Inflammatory macrophage (primary cell): ENCODE measurements at places on chromosomes 11 and 22.

- DNase-seq, result peak; percentile 92
Observed at GRCh38 chr22:29821291-29822016, 16.6 kb downstream of the ASCC2 start.

- DNase-seq, result no peak
Observed at GRCh38 chr11:114479331-114479730, 40.1 kb downstream of the REXO2 start.

GRCh38 chr11:126140926-126141280 is 70.5 kb downstream of the RPUSD4 start:
- no peak for DNase-seq

DNA sequence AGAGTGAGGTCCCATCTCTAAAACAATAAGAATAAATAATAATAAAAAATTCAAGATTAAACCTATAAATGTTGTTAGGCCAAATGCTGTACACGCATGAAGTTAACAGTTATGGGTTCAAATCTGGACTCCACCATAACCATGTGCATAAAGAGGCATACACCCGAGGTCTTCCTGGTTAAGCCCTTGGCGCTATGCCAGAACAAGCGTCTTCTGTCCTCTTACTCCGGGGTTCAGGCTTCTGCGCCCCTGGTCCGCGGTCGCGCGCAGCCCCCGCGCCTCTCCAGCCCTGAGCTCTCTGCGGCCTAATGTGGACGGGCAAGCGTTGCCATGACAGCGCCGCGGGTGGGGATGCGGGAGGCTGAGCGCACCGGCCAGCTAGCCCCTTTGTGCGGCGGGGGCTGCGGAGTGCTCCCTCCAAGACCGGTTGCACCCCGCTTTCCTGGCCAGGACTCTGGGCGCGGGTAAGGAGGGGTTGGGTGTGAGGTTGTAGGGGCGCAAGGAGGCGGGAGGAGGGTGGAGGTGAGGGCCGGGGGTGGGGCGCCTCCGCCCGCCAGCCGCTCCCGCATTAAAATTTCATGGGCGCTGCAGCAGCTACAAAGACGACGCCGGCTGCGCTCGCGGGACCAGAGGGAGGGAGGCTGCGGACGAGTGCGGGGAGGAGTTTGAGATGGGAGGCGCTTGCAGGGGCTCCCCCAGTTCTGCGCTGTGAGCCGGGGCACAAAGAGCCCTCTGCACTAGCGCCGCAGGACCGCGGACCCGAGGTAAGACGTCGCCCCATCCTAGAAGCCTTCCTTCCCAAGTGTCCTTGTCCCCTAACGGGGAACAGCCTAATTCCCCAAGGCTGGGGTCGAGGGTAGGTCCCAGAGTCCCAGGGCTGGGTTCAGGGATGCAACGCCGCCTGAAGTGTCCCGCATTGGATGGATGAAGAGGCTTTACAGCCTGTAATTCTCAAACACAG is at the start of gene MIAT:
Gene MIAT, plus strand, starts transcription at position 698 of the 961 bp plus-strand sequence.
- no peak for DNase-seq

DNA sequence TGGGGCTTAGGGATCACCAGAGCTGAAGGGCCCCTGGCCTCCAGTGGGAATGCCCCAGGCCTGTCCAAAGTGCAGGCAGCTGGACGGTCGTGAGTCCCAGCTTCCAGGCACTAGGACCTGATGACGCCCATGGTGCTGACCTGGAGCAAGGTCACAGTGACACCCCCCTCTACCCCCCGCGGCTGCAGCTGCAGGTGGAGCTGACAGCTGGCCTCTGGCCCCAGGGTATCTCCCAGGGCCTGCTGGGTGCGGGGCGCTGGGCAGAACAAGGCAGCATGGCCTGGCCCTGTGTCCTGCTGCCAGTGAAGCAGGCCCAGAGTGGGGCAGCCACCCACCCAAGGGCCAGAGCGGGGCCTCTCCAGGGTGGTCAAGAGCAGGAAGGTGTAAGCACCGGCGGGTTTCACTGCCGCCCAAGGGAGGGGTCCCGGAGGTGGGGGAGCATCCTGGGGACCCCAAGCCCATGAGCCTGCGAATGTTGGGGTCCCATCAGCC is 553 bp upstream of the TCIRG1 start:
- DNase-seq, result no peak

DNA sequence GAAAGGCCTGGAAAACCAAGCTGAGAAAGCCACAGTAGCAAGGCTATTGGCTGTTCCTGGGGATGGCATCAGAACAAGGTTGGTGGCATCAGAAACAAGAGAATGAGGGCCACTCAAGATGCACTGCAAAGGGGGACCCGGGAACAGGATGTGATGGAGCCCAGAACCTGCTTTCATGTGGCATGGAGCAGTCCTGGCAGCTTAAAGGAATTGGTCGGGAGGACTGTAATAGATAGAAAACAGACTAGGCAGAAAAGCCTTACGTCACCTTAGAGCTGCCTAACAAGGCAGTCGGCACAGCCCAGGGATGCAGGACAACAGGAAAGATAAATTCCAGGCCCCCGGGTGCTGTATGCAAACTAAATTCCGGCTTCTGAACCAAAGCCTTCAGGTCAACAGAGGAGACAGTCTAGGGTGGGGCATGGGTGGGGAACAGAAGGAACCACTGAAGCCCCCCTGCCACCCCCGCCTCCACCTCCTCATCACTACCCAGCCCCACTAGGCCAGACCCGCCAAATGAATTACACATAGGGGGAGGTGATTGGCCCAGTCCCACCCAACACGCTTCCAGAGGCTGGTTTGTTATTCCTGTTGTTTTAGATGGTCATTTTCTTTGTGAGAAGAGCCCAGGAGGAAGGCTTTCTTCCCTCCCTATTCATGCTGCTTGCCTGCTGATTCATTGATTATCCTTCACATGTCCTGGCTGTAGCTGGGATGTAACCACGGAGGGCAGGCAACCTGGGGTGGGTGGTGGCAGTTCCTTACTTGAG is 25.7 kb upstream of the LRRC55 start:
- DNase-seq, result no peak

GRCh38 chr11:61163021-61163420 is 1.8 kb upstream of the VPS37C start:
- DNase-seq, result no peak

GRCh38 chr11:80327956-80328614 is 887.3 kb upstream of the TENM4 start:
- no peak for DNase-seq

DNA sequence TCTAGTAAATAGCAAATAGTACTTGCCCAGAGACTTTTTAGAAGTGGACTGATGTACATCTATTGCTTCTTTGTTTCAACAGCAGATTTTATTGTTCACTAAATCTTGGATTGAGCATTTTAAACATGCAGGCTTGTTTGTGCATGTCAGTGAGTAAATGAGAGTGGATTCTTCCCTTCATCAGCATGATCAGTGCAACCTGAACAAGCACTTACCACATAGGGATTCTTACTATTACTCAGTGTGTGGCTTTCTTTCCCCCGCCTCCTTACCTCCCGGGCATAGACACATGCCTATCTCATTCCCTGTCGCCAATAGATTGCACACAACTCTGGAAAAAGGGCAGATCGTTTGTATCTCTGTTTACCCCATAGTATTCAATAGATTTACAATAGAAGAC is 197.5 kb downstream of the C11orf87 start:
- DNase-seq, result no peak

DNA sequence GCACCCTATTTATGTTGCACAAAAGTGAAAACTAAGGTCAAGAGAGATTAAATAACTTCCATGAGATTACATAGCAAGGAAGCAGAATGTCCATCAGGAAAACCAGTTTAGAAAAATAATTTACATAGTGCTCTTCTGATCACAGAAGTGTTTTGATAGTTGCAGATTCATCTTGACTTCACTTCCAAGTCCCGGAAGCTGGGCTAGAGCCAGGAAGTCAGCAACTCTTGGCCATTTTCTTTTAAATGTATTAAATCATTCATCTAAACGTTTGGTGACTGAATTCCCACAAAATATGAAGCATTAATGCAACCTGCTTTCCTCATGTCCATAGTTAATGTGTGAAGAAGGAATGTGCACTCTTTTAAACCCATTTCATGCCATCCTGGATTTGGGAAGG is 29.7 kb downstream of the APLP2 start:
- no peak for DNase-seq

DNA sequence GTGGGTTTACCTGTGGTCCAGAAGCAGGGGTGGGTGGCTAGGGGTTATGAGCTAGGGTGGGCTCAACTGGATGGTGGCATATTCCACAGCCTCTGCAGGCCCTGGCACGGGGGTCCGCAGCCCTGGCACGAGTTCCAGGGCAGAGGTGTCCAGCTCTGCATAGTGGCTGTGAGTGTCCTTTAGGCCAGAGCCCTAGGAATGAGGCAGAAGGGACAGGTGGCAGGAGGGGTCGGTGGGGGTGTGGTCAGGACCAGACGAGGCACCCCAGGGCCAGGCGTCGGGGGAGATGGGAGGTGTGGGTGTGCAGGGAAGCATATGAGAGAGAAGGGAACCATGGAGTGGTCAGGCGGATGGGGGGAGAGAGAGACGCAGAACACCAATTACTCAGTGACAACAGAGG is 99.9 kb downstream of the NECTIN1 start:
- no peak for DNase-seq

DNA sequence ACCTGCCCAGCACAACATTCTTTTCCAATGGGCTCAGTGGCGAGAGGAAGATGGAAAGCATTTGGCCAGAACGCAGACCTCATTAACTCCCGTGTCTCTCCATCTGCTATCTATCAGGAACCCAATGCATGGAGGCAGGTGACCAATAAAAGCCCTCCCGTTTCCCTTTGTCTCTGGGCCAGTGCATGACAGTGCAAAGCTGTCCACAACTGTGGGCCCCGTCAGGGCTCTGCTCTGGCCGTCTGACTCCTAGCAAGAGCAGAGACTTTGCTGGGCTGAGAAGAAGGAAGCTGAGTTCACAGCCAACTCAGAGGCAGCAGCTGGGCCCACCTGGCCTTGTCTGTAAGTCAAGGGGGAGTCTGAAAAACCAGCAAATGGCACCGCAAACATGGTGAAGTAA is 177.8 kb downstream of the TENM4 start:
- no peak for DNase-seq

DNA sequence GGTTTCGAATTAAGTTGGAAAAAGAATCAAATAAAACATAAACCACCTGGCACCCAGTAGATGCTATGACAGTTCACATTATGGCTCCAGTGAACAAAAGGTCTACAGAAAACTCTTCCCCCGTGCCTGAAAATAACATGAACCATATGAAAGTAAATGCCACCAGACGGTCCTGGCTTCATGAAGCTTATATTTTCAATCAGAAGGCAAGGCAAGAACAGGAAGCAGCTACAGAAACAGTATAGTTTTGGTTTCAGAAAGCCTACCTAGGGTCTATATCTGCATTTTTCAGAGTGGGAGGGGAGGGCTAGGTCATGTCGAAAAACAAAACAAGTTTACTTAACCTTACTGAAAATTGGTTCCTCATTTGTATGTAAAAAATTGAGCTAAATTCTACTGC is 9.8 kb downstream of the RAB30 start:
- peak; percentile 12 for DNase-seq

- no peak for DNase-seq
Observed at GRCh38 chr11:118340449-118340848, 2.1 kb downstream of the CD3D start.

GRCh38 chr11:110081462-110082376 is 11.5 kb upstream of the ZC3H12C start:
- no peak for DNase-seq

DNA sequence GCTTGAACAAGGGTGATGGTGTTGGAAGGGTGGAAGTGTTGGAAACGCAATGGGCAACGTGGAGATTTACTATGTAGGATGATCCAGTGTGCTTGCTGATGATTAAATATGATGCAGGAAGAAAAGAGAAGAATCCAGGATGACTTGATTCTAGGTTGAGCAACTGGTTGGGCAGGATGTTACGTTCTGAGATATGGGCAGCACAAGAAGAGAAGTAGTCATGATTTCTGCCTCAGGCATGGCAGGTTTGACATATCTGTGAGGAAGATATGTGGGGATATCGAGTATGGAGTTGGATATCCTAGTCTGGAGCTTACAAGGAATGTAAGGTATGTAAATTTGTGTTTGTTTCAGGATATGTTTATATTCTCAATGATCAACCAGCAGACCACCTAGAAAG is 1.9 kb downstream of the OR52K1 start:
- DNase-seq, result no peak

- DNase-seq, result no peak
Observed at GRCh38 chr22:24584871-24585411, 7.9 kb downstream of the LRRC75B start.

DNA sequence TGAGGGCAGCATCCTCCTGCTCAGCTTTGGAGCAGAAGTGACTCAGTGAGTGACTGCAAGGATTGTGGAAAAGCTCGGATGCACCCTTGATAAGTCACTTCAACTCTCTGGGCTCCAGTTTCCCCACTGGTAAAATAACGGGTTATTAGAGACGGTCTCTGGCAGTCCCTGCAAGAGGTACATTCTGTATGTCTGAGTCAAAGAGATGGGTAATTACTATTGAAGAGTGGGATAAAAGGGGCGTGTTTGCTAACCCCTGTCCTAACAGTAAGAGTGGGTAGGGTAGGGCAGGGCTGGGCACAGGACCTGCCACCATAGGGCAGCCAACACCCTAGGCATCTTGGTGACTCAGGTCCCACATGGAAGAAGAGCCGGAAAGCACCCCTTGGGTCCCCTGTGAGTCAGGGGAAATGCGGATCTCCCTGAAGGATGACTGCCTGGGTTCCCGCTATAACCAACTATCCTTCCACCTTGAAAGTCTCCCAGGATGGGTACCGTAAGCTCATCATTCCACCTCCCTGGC is 7.3 kb upstream of the AHNAK start:
- DNase-seq, result peak; percentile 53

DNA sequence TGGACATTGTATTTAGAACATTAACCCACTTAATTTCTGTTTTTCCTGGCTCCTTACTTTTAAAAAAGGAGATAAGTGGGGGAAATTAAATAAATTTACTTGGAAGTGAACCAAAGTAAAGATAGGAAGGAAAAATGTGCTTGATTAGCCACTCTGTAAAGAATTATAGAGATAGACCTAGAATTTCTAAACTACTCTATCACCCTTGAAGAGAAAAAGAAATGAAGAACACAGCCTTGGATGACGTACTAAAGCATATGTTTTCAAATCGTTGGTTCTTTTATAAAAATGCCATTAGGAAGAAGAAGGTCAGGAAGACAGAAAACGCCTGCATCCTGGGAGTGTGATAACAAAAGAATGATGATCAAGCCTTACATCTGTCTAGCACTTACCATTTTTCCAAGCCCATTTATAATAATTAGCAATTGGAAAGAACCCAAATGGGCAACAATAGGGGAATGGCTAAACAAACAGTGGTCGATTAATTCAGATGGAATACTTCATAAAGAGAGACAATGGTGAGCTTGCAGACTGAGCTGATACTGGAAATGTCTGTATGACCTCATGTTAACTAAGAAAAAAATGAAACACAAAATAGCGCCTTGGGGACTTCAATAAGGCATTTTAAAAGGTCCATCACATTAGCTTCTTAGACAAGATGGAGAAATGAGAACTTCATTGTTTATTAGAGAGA is 81.0 kb upstream of the LRRC55 start:
- DNase-seq, result no peak

- no peak for DNase-seq
Observed at GRCh38 chr11:57639321-57640067, 10.2 kb downstream of the YPEL4 start.
